ENCODE measurements at places on chromosomes 12 and 14.

GRCh38 chr14:35669782-35670181, 135.8 kb downstream of the INSM2 start:
- peak; percentile 99 for DNase-seq

- no peak for DNase-seq
Observed at GRCh38 chr12:68695454-68695853, 8.7 kb downstream of the NUP107 start.

GRCh38 chr12:47591795-47592194, 114.0 kb downstream of the RPAP3 start:
- no peak for DNase-seq

DNA sequence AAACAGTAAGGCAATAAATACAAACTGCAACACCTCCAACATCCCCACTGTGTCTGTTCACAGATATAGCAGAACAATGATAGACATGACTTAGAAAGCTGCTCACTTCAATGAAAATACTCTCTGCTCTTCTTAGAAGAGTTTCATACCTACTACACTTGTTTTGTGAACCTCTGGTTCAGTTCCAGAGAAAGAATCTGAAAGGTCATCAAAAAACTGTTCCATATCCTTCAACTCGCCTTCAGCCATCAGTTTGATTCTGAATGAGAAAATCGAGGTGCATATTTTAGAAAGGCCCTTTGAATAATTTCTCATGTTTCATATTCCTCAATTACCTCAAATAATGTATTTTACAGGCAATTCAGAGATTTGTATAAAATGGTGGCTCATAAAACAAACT, 5.5 kb downstream of the ANAPC5 start:
- DNase-seq: no peak

- no peak for DNase-seq
Observed at GRCh38 chr14:77936138-77936639, 136.3 kb downstream of the ADCK1 start.

DNA sequence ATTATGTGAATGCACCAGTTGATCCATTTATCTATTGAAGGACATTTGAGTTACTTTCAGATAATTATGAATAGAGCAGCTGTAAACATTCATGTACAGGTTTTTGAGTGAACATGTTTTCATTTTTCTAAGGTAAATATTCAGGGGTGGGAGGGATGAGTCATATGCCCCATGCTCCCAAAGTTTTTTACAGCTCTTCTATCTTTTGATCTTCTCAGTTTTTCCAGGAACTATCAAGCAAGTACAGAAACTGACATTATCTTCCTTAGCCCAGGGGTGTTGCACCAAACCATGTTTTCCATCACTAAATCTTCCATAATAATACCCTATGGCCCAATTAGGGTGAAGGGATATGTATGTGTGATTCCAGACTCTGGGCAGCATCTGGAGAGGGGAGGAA, 384.5 kb downstream of the EMP1 start:
- DNase-seq: no peak

GRCh38 chr14:59320361-59320760, 131.9 kb downstream of the DAAM1 start:
- DNase-seq: no peak

DNA sequence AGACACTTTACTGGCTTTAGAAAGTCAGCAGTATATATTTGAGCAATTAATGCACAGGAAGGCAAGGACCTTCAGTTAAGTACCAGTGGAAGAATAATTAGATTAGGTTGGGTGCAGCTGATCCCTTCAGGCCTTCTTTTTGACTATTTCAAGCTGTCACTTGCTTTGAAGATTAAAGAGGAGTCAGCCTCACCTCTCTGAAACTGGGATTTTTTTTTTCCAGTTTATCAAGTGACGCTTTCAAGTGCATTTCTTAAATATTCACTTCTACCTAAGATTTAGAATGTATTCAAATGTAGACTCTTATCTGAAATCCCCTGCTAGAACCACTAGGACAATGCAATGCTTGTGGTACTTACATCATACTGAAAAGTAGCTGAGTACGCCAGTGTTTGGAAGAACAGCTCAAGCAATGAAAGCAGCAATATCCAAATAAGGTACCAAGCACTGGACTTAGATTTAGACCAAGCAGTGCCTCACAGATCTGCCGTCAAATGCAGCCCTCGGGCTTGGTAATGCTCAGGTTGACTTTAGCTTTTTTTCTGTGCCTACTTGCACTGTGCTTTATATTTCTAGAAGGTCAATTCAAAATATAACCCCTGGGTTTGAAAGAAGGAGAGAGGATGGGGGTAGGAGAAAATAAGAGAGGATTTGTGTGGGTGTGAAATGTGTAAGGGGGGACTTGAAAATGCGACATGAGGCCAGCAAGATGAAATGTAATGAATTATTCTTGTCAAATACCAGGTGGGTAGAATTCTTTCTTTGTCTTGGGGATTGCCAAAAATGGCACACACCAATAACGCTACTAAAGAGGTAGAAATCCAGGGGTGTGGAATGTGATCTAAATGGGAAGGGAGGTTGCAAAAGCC, 3.7 kb upstream of the FERMT2 start:
- DNase-seq: no peak

DNA sequence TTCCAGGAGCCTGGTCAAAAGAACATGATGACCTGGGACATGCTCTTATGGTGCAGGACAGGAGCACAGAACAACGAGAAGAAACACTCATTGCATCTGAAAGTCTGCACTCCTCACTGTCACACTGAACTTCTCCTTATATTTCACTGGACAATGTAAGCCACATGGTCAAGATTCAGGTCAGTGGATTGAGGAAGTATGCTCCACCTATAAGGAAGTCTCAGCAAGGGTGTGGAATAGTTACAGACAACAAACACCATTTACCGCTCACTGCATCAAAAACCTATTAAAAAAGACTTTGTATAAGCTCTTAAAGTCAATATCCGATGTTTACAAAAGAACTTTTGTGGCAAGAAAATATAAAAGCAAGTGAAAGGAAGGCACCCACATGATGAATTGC, 153.1 kb upstream of the FOXG1 start:
- no peak for DNase-seq

DNA sequence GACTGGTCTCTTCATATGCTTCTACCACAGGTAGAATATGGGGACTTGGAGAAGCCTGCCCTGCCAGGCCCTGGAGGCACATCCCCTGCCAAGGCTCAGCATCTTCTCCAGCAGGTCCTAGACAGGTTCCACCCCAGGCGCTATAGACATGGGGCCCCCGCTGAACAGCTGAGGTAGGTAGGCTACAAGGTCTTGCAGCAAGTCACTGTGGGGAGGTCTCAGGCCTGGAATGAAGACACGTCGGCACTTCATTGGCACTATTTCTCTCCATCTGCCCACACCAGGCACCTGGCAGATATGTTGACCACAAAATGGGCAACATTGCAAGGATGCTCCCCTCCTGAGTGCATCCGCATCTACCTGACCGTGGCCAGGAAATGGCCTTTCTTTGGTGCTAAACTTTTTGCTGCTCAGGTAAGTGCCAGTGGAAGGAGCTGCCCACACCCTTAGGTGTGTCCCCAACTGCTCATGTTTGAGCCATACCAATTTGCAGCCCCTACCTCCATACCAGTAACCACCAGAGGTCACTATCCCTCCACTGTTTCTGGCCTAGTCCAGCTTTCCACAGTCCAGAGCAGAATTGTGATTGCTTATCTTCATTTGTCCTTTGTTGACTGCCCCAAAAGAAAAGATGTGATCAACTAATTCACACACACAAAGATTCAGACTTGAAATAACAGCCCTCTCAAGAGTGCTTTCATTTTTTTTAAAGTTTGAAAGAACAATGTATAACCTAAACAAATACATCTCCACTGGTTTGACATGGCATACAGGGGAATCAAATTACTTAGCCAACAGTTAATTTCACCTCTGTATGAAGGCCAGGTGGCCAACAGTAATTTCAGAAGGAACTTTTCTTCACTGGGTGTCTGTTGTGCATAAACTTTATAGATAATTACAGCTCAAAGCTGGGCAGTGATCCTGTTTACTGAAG, 16.1 kb downstream of the PIGH start:
- DNase-seq: no peak

GRCh38 chr14:99812096-99812750, 19.0 kb downstream of the EML1 start:
- DNase-seq: no peak

DNA sequence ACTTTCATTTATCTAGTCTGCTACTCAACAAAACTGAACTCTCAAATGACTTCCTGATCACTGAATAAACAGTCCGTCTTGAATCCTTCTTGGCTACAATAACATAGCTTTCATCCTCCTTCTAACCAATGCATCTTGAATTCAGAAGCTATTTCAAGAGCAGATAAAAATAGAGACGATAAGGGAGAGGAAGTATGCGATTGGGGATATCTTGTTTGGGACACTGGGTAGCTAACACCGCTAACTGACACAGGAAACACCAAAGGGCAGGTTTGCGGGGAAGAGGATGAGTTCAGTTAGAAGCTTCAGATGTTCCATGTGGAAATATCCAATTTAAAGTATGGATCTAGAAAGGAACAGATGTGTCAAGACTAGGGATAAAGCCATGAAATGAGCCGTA, 102.5 kb downstream of the SLC41A2 start:
- DNase-seq: no peak

DNA sequence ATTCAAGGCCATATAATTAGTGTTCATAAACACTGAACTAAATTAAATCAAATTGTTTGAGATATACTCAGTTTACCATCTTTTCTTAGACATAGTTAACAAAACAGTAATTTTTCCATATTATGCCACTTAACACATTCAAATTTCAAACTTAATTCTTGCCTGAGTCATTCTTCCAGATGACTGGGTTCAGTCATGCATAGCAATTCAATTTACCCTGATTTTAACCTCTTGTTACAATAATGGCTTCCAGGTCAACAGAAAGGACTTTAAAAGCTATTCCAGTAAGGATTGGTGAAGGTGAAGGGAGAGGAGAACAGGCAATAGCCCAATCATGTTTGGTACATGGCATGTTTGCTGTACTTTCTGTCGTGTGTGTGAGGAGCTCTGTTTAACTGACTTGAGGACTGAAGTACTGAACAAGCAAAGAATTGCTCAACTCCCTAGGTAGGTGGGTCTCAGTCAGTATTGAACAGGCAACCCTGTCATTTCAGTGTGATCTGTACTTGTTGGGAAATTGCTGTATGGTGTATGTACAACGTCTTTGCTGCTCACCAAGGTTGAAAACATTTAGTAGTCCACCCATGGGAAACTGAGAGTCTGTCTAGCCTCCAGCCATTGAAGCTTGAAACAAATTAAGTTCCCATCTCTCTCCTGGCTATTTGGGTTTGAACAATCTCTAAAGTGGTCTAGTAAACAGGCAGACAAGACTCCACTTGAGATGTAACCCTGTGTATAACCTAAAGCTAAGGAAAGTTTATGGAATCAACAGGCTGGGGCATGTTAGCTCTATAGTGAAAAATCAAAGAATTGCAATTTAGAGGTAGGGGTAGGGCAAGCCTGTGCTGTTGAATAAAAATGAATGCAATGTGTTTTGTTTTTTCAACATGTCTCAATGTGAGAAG, 327.2 kb downstream of the BTG1 start:
- peak; percentile 7 for DNase-seq

DNA sequence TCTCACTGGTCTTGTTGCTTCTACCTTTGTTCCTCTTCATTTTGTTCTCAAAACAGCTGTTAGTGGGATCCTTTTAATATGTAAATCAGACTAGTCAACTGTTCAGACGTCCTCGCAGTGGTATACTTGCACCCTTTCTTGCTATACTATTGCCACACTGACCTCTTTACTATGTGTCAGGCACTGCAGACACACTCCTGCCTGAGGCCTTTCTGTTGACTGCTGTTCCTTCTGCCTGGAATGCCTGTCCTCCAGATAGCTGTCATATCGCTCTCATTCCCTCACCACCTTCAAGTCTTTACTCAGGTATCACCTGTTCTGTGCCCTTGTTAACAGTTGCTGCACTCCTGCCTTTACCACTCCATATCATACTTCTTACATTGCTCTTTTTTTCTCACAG, 90.0 kb upstream of the TMEM263 start:
- DNase-seq: no peak

DNA sequence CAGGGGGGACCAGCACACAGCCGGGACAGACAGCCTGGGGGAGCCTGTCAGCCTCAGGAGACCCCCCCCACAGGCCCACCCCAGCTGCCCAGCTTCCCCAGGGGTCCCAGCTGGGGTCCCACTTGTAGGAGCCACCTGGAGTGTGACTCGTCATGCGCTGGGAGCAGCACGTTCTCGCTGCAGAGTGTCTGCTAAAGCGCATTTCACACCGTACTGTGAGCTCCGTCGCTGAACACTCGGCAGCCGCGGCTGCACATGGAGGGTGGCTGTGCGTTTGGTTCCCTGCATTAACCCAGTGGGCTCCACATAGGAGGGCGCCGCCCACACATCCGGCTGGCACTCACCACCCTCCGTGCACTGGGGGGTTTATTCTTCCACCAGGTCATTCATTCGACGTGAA, 56.7 kb downstream of the FBRSL1 start:
- DNase-seq: no peak

GRCh38 chr14:63895510-63895909, 42.7 kb downstream of the SYNE2 start:
- no peak for DNase-seq

GRCh38 chr12:88113871-88114270, 28.0 kb downstream of the CEP290 start:
- DNase-seq: no peak

GRCh38 chr14:57299511-57299910, 30.7 kb downstream of the AP5M1 start:
- DNase-seq: no peak

GRCh38 chr12:45543887-45544286, 185.6 kb upstream of the ARID2 start:
- peak; percentile 59 for DNase-seq

GRCh38 chr12:87344699-87345098, 684.5 kb downstream of the C12orf50 start:
- no peak for DNase-seq

DNA sequence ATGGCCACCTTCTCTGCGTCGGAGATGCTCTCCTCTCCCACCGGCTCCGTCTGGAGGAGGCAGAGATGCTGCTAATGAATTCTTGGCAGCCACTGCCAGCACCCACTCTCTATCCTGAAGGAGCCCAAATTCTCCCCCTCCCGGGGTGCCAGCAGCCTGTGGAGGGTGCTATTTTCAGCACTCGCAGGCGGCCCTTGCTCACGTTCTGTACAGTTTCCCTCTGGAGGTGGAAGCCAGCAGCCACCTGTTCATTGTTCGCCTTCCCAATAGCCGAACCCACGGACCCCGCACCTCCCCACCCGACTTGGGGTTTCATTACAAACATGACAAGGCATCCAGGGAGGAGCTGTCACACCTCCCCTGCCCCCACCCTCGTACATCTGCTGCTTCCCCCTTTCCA, 27.8 kb downstream of the SNRNP35 start:
- DNase-seq: no peak

GRCh38 chr12:58576916-58577315, 343.4 kb downstream of the LRIG3 start:
- no peak for DNase-seq

GRCh38 chr12:112833939-112834338, 42.4 kb downstream of the RPH3A start:
- DNase-seq: no peak

- DNase-seq: no peak
Observed at GRCh38 chr12:126212824-126213223, 1147.6 kb downstream of the AACS start.

- no peak for DNase-seq
Observed at GRCh38 chr12:57842342-57843294, 3.9 kb downstream of the CTDSP2 start.

GRCh38 chr12:55715169-55715764, 579 bp upstream of the BLOC1S1 start:
- DNase-seq: no peak
